ENCODE measurements at places on chromosomes 5 and 9.

DNA sequence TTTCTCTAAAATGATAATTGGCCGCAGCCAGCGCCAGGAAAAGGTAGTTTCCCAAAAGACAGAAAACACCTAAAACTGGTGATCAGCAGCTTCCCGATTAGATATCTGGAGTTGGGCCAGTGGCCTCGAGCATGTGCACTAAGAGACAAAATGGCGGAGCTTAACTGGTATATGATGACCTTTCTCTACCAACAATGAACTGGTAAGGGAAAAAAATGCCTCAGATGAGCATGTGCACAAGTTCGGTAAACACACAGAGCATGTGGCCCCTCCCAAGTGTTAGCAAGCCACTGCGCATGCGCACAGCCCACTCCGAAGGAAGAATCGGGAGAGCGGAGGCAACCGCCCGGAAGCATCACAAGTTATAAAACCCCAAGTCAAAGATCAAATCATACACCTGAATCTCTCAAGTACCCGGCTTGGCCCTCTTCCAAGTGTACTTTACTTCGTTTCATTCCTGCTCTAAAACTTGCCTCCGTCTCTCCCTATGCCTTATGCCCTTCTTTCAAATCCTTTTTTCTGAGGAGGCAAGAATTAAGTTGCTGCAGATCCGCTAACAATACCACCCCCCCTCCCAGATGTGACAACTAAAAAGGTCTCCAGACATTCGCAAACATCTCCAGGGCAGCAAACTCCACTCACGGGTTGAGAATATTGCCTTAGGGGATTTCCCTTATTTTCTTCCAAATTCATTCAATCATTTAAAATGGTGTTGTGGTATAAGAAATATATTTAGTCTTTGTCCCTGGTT is 15.0 kb upstream of the PTBP3 start:
- peak; percentile 74 for DNase-seq

- no peak for DNase-seq
Measured at GRCh38 chr5:74919487-74919886, 53.3 kb upstream of the FAM169A start.

DNA sequence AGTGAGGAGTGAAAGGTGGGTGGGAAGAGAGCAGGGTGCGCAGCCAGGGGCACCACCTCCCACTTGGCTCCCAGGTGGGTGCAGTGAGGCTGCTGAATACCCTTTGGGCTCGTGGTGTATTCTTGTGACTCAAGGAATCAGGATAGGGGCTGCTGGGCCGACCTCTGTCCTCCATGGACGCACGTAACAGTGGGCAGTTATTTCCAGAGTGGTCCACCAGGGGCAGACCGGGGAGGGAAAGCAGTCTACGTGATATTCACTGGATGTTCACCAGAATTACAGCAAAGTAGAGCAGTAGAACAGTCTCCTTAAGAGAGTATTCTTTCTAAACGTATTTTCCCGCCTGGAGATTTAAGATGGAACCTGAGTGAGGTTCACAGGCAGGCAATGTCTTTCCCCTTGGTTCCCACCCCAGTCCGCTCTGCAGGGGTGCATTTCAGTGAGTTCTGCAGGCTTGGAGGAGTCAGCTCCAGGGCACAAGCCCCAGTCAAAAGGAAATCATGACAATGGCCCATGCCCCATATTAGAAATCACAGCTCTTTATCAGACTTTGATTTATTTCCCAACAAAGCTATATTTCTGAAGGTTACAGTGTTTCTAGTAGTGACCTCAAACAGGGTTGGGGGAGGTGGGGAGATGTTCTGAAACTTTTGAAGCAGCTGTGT is 88.7 kb downstream of the SYK start:
- no peak for DNase-seq

DNA sequence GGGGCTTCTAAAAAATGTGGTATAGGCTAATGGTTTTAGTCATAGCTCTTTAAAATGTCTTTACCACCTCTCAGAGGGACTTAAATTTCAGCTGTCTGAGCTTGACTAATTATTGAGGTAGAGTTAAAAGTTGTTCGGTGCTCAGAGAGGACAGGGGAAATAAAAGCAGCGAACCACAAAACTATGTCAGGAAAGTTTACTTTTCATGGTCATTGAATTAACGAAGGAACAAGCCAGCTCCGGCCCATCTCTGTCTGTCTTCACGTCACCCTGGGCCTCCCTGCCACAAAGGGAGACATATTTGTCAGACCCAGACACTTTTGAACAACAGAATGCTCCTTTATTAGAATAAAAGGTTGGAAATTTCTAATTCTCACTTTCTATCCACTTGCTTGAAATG is 98.8 kb upstream of the EFNA5 start:
- DNase-seq = no peak

DNA sequence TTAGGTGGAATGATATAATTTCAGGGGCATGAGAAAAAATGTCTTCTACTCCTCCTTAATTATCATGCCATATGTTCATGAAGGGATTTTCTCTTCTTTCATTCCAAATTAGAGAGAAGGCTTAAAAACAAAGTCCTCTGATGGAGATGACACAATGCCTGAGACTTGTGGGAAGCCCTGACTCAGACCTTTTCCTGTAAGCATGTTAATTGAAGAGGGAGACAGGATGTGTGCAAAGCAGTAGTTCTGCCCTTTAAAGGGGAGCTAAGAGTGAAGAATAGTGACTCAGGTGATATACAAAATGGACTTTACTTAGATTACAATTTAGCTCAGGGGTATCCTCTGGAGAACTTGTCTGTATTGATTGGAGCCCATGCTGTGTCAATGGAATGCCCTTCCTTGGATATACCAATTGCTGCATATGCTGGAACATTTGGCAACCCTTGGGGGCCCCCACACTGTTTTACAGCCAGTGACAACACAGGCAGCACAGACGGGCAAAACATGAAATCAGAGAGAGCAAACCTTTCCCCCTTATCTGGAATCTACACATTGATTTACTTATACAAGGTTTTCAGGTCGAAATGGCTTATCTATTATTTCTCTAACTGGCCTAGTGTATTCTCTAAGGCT is 81.3 kb downstream of the IZUMO3 start:
- DNase-seq = no peak

All from activated naive CD4-positive, alpha-beta T cell treated with anti-CD3 and anti-CD28 coated beads, Interleukin-2, amount 50 U/mL, for 16 hours (primary cell).